ENCODE measurements at places on chromosomes 1 and 21.

DNA sequence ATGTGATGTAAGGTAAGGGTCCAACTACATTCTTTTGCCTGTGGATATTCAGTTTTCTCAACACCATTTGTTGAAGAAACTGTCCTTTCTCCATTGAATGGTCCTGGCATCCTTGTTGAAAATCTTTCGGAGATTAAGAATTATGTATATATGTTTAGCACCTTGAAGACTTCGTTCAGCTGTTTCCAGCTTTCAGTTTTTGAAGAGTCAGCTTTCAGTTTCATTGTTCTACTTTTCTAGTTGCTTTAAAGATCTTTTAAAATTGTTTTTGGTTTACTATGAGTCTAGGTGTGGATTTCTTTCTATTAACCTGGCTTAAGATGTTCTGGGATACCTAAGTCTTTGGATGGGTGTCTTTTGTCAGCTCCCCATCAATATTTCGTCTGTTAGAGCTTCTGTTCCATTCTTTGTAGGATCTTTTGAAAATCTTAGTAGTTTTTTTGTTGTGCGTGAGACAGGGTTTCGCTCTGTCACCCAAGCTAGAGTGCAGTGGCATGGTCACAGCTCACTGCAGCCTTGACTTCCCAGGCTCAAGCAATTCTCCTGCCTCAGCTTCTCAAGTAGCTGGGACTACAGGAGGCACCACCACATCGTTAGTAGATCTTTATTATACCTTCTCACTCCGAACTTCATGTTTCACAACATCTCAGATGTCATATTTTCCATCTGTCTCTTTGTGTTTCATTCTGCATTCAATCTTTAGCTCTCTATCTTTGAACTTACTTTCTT is 353.5 kb upstream of the B3GALT2 start:
- no peak for DNase-seq

DNA sequence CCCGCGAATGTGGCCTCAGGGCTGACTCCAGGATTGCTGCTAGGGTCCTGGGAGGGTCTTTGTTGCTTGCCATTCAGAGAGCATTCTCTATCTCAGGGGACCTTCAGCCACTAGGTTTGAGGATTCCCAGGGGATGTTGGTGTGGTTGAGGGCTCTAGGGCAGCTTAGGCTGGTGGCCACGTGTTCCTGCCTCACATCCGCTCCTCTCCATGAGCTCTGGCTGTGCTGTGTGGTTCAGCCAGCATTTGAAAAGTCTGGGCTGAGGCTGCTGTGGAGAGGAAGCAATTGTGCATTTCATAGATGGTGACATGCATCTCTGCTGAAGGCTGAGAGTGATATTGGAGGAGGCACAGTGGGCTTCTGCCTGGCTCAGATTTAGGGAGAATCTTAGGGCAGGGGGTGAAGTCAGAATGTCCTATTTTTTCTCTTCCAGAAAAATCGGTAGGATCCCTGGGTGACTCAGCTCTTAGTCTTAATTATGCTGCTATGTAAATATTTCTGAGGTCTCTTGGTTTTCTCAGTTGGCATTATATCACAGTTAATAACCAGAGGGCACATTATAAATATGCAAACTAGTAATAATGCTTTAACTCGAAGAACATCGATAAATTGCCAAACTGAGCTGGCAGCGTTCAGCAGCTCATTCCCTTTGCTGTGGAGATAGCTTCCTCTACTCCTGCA is 182.3 kb downstream of the CAMTA1 start:
- DNase-seq = no peak

GRCh38 chr1:173861731-173862145 is 6.1 kb downstream of the GAS5 start:
- peak; percentile 36 for DNase-seq

- no peak for DNase-seq
Measured at GRCh38 chr1:111621050-111621449, 1.5 kb downstream of the RAP1A start.

- no peak for DNase-seq
Measured at GRCh38 chr1:182721525-182721924, 37.1 kb upstream of the RGS8 start.
